ENCODE measurements at places on chromosomes 5 and 9. TPM values are rescaled to one million over a fixed set of nuclear protein-coding genes. Genes with fewer than 3 reads are reported as not detected.

- DNase-seq = no peak
Measured at GRCh38 chr5:4142842-4143241, 547.2 kb downstream of the IRX1 start.

GRCh38 chr5:169050146-169050571 is 250.8 kb downstream of the SLIT3 start:
- no peak for DNase-seq

- DNase-seq = no peak
Measured at GRCh38 chr9:36728651-36729520, 156.2 kb downstream of the MELK start.

The LARP1 gene
- 77.8 TPM for total RNA-seq
